ENCODE measurements at places on chromosomes 16 and 17.
A peak's percentile ranks its signal among the peaks of the same experiment; 100 is the strongest.

GRCh38 chr17:41918314-41919164, at the start of gene ACLY:
ACLY (minus strand) TSS chr17:41918951; CDS start chr17:41913873, 5,078 bp downstream.
- peak; percentile 32 for DNase-seq

DNA sequence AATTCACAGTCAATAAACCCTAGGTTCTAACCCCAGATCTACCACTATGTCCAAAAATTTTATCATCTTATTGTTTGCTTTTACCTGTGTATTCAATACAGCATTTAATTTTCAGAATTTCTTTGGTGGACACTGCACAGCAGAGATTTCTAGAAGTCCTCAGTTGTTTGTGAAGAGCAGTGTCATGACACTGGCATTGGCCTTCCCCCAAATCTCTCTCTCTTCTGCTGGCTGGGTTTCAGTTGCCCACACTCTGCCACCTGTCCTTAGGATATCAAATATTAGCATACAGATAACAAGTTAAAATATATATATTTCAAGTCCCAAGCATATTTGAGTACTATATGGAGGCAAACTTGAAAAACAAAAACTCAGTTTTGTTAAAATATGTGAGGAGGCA, 2.0 kb upstream of the THUMPD1 start:
- no peak for DNase-seq

DNA sequence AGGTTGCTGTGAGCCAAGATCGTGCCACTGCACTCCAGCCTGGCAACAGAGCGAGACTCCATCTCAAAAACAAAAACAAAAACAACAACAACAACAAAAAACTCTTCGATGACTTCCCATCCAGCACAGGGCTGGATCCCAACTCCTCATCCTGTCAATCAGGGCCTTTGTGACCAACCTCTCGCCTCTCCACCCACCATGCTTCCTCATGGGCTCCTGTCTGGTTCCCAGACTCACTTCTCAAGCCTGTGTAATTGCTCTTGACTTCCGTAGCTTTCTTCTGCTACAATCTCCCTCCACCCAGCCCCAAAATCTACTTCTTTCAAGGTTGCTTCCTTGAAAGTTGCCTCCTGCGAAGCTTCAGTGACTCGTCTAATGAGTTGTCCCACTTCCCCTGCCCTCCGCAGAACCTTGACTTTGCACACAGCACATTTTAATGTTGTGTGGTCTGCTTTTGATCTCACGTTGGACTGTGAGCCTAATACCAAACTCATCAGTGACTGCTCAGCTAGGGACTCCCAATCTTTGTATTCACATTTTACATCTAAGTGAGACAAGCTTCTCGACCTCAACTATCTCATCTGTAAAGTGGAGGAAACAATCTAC, 936 bp upstream of the RASL10B start:
- no peak for DNase-seq

DNA sequence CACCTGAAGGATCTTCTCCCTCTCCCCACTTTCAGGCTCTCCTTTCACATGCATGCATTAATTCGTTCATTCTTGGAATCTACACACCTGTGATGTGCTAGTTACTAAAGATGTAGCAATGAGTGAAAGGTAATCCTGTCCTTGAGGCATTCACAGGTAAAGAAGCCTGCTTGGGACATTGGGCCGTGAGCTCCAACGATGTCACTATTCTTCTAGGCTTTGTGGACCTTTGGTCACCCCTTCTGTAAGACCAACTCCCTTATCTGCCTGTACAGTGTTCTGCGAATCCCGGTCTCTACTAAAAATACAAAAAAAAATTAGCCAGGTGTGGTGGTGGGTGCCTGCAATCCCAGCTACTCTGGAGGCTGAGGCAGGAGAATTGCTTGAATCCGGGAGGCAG, 608.5 kb downstream of the MAF start:
- no peak for DNase-seq

DNA sequence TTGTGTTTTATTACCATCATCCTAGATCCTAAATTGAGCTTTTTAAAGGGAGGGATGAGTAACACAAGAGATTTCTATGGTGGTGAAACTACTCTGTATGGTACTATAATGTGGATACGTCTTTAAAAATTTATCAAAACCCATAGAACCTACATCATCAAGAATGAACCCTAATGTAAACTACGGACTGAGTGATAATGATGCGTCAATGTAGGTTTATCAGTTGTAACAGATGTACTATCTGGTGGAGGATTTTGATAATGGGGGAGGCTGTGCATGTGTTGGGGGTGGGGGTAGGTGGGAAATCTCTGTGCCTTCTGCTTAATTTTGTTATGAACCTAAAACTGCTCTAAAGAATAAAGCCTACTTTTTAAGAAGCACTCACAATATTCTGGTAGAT, 724.1 kb upstream of the SOX9 start:
- no peak for DNase-seq

DNA sequence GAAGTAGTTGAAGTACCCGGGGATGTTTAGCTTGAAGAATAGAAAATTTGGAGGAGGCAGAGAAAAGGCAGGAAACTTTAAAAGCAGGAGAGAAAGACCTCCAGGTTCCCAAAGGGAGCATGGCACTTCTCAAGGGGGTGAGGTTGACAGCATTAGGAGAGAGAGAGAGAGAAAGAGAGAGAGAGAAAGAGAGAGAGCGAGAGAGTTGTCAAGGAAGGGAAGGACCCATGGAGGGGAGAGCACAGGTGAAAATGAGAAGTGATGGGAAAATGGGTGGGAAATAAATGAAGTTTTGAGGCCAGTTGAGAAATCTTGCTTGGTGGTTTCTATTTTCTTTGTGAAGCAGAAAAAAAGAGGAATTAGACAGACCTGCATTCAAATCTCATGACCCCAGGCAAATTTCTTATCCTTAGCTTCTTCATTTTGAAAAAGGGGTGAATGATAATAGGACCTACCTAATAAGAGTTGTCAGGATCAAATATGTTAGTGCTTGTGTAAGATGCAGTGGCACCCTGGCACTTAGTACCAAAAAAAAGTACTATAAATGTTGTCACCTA, 24.0 kb downstream of the PRKCB start:
- no peak for DNase-seq

DNA sequence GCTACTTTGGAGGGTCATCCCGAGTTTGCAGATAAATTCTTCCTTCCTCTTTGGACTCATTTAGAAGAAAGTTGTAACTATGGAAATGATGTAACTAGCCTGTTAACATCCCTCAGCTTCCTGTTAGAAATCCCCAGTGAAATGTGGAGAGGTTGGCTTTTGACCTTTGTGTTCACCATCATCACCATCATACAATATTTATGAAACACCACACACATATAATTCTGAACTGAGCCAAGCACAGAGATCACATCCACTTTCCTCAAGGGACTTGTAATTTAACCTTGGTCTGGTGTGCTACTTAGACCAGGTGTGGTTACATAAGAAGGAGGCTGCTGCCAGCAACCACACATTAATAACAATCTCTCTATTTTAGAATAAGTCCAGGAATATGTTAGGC, 2.5 kb downstream of the CAPNS2 start:
- no peak for DNase-seq

DNA sequence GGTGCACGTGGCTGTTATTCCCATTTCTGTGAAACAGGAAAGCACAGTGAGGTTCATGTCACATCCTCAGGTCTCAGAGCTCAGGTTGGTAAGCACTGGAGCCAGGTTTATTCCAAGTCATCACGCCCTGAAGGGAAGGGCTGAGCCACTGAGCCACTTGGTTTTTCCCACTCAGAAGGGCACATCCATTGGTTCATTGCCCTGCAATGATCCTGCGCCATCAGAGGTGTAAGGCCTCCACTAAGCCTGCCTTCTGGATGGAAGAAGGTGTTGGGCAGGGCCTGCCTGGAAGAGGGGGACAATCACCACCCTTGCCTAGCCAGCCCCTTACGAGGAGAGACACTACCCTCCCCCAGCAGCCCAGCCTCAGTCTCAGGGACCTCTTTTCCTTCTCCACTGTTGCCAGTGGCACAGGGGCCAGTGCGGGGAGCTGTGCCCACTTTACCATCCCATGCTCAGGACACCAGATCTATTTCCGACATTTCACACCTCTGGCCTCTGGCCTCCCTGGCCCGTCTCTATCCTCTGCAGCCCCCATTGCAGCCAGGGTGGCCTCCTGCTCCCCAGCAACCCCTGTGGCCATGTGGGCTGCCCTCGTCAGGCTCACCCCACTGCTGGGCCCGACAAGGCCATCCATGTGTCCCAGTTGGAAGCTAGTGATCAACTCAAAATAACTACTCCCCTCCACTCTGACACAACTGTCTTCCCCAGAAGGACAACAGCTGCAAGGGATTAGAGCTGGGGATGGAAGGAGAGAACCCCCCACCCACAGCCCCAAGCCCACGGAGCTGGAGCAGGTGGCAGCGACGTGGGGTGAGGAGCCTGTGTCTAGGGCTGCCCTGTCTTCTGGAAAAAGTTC, 29.9 kb downstream of the CFAP20 start:
- no peak for DNase-seq

- DNase-seq, result no peak
These were observed 2.9 kb upstream of the CACNG3 start for GRCh38 chr16:24253192-24253591.

DNA sequence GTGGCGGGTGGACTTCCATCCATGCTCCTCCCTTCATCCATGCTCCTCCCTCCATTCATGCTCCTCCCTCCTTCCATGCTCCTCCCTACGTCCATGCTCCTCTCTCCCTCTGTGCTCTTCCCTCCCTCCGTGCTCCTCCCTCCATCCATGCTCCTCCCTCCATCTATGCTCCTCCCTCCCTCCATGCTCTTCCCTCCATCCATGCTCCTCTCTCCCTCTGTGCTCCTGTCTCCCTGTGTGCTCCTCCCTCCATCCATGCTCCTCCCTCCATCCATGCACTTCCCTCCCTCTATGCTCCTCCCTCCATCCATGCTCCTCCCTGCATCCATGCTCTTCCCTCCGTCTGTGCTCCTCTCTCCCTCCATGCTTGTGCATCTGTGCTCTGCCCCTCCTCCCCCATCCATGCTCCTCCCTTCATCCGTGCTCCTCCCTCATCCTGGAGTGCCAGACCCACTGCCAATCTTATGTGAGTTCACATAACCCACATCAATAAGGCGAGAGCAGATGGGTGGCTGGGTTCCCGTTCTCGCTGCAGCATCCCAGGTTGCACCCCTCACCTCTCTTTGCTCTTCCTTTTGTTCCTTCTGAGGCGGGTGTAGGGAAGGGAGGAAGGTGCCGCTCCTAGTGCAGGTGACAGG, 22.8 kb downstream of the KSR1 start:
- DNase-seq, result no peak

DNA sequence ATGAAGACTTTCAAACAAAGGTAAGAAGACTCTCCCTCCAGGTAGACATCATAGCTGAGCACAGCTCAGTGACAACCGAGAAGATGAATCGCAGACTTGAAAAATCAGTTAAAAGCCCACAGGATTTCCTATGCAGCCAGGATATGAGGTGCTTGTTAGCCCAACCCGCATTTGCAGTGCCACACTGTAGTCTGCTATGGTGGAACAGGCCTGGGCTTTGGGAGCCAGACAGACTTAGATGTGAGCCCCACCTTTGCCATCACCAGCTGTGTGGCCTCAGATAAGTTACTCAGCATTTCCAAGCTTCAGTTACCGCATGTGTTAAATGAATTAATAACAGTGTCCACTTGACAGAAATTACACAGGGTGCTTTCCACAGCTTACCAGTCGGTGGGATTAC, 204.4 kb upstream of the HS3ST3A1 start:
- DNase-seq, result no peak

DNA sequence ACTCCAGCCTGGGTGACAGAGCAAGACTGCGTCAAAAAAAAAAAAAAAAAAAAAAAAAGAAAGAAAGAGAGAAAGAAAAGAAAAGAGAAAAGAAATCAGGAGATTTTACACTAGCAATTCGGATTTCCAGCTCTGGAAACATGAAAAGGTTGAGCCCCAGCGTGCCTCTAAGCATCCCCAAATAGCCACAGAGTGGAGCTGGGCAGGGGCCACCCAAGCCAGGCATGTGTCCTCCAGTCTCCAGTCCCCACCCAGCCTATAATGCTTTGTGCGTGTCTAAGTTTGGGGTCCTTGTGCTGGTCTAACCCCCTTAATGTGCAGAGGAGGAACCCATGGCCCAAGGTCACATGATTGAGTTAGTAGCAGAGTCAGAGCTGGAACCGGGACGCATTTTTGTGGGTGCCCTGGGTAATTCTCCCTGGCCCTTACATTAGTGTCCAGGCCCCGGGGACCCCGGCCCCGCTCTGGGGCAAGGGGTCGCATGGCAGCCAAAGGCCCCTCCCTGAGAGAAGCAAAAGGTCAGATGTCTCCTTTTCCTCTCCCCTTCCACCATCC, 19.9 kb downstream of the ADAM11 start:
- no peak for DNase-seq

- no peak for DNase-seq
These were observed 2.6 kb downstream of the RAI1 start for GRCh38 chr17:17683710-17684365.

DNA sequence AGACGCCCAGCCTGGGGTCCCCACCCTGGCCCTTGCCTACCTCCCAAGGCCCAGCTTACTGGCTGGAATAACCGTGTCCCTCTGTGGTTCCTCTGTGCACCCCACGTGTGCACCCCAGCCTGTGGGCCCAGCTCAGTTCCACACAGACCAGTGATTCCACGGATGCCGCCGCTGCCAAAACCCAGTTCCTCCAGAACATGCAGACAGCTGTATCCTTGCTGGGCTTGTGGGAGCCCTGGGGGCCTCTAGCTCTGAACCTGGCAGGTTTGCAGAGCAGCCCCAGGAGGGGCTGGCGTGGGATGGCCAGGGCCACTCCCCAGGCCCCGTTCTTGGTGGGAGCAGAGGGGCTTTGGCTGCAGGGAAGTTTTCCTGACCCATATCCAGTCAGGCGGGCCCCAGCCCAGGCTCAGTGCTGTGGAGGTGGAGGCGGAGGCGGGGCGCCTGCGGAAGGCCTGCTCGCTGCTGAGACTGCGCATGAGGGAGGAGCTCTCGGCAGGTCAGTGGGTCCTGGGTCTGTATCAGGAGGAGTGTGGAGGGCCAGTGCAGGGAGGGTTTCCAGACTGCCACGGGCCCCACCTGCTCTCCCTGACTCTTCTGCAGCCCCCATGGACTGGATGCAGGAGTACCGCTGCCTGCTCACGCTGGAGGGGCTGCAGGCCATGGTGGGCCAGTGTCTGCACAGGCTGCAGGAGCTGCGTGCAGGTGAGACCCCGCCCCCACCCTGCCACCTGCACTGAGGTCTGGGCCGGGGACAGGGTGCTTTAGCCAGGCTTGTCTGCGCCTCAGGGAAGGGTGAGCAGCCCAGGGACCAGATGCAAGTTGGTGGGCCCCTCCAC, 2.3 kb downstream of the TEDC2 start:
- DNase-seq, result no peak

GRCh38 chr17:78263063-78263735, 31.8 kb downstream of the TMEM235 start:
- no peak for DNase-seq

- DNase-seq, result no peak
These were observed 6.3 kb downstream of the BCAR1 start for GRCh38 chr16:75244844-75245758.

DNA sequence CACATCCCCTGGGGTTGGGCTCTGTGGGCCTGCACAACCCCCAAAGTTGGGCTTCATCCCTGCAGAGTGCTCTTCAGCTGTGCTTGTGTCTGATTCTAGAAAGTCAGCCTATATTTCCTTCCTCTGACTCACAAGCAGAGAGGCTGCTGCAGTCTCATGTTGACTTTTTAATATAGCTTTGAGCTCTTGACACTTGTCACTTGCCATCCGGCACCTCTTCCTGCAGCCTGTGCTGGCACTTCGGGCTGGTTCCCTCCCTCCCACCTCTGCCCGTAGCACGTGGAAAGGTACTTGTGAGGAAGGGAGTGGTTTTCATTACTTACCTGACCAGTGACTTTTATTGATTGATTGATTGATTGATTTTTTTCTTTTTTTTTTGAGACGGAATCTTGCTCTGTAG, 19.0 kb upstream of the JPT2 start:
- DNase-seq, result no peak

GRCh38 chr16:56864960-56865359, at the start of gene SLC12A3:
SLC12A3 (plus strand) TSS chr16:56865207; CDS start chr16:56865236, 29 bp downstream.
- no peak for DNase-seq
